ENCODE measurements at places on chromosomes 13 and 19.

DNA sequence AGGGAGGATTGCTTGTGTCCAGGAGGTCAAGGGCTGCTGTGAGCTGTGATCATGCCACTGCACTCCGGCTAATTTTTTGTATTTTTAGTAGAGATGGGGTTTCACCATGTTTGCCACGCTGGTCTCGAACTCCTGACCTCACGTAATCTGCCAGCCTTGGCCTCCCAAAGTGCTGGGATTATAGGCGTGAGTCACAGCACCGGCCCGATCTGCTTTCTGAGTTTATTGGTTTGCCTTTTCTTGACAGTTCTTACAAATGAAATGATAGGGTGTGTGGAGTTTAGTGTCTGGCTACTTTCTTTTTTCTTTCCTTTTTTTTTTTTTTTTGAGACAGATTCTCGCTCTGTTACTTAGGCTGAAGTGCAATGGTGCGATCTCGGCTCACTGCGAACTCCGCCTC is 848 bp downstream of the C19orf44 start:
- DNase-seq = no peak

DNA sequence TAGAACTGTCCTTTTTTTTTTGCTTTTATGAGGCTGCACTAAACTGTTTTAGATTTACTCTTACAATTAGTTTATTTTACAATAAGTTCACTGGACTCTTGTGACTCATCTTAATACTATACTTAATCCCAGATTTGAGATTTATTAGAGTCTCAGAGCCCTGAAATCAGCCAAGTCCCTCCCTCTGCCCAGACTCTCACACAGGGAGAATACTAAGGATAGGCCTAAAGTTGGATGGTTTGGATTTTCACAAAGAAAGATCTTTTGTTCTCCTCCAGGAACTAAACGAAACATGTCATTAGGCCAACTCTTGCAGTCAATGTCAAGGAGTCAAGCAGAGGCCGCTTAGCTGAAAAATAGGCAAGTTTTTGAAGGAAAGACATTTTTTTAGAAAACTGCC is 42.7 kb upstream of the MIR17HG start:
- no peak for DNase-seq

GRCh38 chr13:54394085-54394700 is 1365.6 kb downstream of the OLFM4 start:
- DNase-seq = no peak

GRCh38 chr19:18320865-18321733 is 1.8 kb downstream of the LSM4 start:
- DNase-seq = no peak

- DNase-seq = no peak
Measured at GRCh38 chr19:24065865-24066604, 21.0 kb upstream of the ZNF254 start.

- no peak for DNase-seq
Measured at GRCh38 chr13:93305886-93306285, 79.3 kb downstream of the GPC6 start.

DNA sequence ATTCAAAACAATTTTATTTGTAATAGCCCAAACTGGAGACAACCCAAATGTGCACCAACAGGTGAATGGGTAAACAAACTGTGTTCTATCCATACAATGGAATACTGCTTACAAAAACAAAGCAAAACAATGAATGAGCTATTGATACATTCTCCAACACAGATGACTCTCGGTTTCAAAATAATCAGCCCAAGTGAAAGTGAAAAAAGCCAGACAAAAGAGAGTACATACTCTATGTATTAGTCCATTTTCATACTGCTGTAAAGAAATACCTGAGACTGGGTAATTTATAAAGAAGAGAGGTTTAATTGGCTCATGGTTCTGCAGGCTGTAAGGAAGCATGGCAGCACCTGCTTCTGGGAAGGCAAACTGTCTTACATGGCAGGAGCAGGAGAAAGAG is 65.2 kb upstream of the LRCH1 start:
- DNase-seq = no peak

DNA sequence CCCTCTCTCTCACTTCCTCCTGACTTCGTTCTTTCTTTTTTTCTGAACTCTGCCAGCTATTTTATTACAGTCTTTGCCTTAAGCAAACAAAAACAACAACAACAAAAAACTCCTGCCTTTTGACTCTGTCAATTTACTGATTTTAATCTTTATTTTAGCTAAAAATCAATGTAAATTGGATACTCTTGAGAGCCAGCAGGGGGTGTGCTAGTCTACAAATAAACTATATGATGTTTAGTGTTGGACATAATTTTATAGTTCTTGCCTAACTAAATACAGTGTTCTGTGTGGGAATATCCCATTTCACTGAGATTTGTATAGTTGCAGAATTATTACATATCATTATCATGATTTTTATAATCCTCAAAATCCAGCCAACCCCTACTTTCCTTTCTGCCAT is 1199.9 kb upstream of the SPRY2 start:
- DNase-seq = no peak

DNA sequence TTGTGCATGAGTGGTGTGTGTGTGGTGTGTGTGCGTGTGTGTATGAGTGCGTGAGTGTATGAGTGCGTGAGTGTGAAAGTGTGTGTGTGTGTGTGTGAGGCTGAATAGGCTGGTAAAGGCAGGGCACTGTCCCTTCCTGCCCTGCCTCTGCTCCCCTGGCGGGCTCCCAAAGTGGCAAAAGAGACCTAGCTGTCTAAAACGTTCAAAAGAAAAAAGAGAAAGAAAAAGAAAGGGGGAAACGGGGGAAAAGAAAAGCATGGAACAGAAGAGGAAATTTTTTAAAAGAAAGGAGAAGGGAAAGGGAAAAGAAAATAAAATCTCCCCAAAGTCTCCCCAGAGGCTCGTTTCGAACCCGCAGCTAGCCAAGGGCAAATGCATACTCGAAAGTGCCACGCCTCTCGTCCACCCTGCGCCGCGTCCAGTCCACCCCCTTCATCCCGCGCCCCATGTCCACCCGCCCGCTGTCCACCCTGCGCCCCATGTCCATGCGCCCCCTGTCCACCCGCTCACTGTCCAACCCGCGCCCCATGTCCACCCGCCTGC is 37.0 kb upstream of the FLT1 start:
- no peak for DNase-seq
